Substantia nigra (tissue), 51 donors: ENCODE measurements at places on chromosomes 3 and 15.
A peak's percentile ranks its signal among the peaks of the same experiment; 100 is the strongest.

GRCh38 chr15:62569460-62570404 lies 404.6 kb upstream of the C2CD4B start:
- no peak for DNase-seq

DNA sequence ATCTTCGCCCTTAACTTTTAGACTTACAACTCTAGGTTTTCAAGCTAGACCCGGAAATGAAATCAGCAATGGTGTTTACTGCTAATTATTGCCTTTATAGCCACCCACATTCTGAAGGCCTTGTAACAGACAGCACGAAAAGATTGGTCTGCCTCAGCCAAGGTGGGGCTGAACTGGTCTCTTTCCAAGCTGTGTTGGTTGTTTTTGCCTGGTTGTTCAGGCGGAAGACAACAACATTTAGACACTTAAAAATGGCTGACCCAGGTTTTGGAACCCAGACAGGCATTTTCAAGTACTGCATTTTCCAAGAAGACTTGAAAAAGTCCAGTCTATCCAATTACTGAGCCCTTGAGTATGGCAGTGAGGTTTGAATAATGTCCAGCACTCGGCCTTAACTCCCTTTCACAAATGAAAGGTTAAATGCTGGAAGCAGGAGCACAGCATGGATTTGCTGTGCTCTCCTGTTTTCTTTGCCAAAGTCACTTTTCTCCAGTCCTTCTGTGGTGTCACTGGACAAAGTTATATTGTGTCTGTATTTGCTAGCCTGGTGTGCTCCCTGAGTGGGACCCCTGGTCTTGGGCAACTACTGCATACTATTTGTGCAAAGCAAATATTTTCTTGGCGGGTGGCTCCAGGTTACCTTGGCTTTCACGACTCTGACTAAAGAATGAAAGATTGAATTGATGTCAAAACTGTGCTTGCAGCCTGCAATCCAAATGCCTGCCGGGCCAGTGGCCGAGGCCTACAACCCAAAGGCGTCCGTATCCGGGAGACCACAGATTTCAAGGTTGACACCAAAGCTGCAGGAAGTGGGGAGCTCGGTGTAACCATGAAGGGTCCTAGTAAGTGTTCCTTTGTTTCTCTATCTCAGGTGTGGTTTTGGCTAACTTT lies 93.5 kb downstream of the FLNB start:
- no peak for DNase-seq

DNA sequence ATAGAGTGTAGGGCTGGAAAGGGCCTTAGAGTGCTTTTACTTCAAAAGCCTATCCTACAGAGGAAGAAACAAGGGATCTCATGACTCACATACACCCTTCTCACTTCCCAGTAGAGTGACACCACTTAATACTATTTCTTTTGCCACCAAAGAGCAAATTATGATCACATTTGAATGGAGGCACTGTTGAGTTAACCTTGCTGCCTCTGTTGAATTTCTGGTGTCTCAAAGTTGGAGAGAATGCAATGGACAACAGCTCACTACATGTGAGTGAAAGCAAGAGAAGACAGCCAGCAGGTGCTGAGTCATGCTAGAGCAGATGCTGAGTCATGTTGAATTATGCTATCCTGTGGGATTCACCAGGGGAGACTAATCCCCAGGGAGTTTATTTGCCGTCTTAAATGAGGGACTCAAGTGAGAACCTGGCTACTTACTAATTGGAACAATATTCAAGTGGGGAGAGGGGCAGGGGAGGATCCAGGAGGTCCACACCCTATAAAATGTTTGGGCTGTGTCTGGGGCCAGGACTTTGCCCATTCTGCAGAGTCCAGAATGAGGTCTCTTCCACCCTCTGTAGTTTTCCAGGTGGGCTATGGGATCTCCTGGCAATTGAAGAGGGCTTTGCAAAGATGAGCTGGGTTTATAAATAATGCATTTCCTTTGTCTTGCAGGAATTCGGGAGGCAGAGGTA lies 35.8 kb downstream of the ST8SIA2 start:
- no peak for DNase-seq

GRCh38 chr3:160200353-160200752 lies 24.9 kb upstream of the C3orf80 start:
- no peak for DNase-seq

DNA sequence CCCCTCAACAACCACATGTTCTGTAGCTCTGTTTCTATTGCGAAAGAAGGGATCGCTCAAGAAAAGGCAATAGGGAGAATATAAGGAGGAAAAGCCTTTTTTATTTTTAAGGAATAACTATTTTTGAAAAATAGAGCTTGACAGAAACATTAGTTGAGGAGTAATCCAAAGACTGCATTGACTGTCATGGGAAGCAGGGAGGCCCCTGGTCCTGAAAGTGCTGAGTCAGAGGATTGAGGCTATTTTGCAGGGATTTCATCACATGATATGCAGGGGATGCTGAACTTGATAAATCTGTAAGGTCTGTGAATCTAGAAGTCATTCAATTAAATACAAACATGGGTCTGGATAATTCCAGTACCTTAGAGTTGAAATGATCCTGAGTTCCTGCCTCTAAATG lies 92.0 kb downstream of the MTHFS start:
- DNase-seq, result no peak

DNA sequence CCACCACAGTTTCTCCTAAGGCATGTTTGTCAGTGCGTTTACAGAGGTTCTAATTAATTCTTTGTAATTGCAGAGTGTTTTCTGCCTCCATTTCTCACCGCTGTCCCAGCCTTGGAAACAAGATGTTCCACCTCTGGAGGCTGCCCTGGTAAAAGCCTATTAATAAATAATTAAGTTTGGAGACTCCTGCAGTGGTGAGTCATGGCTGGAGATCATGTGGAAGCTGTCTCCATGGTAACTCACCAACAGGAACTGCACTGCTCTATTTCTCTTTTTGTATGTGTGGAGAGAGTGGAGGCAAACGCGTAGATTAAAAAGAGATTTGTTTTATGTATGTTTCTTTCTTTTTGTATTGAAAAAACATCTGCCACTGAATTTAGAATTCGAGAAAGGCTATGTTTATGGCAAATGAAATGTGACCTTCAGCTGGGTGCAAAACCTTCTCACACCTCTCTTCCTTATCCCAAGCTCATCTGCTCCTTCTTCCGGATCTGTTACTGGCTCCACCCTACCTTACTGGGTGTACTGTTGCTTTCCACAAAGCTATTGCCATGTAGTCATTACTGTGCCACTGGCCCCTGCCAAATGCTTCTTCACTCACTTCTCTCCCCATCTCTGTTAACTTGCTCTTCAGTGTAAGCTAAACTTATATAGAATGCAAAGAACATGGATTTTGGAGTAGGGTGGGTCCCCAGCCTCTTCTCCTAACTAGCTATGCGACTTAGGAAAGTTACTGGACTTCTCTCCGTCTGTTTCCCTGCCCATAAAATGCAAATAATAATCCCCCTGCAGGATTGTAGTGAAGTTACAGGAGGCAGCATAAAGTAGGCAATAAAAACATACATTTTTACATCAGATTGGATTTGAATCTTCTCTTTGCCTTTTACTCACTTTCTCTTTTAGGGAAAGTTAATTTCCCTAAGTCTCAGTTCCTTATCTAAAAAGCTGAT lies 778.5 kb downstream of the NTRK3 start:
- DNase-seq, result peak; percentile 32

DNA sequence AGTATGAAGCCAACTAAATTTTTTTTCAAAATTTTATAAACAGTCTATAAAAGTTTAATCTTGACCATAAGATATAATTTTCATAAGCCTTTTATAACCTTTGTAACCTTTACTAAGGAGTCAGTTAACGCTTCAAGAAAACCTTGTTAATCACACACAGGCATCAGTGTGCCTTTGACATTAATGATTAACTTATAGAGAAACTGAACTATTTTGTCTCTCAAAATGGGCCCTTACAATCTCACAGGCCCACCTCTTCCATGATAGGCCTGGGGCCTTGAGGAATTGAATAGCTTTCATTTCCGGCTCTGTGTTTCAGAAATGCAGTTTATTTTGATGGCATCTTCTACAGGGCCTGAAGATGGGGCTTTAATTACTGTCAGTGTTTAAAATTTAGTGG lies 70.1 kb downstream of the CD200 start:
- DNase-seq, result no peak

GRCh38 chr3:32303399-32303747 lies 64.9 kb downstream of the CMTM8 start:
- DNase-seq, result no peak

GRCh38 chr3:188906236-188906635 lies 265.5 kb upstream of the TPRG1 start:
- DNase-seq, result peak; percentile 8

- DNase-seq, result no peak
Observed at GRCh38 chr3:121648219-121648958, 12.3 kb downstream of the HCLS1 start.

- no peak for DNase-seq
Observed at GRCh38 chr3:197730200-197730599, 6.5 kb downstream of the RUBCN start.

DNA sequence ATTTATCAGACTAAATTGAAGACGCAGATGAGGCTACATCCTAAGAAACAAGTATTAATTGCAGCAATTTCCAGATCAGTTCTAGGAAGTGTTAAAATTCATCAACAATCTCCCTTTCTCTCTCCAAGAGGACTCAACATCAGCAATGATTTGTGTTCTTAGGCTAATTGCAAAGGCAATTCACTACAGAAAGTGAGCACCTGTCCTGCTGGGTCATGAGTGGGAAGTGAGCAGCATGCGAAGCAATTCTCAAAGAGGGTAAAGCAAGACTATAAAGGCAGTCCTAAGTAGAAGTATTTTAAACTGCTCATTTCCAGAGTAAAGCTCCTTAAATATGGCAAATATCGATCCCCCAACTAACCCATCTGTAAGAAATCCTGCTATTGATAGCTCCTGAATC lies 1191.0 kb upstream of the ALCAM start:
- DNase-seq, result no peak

- no peak for DNase-seq
Observed at GRCh38 chr15:65377976-65378366, at the start of gene IGDCC3. Gene IGDCC3 (minus strand): TSS chr15:65378002. CDS start chr15:65377788, 214 bp downstream.

DNA sequence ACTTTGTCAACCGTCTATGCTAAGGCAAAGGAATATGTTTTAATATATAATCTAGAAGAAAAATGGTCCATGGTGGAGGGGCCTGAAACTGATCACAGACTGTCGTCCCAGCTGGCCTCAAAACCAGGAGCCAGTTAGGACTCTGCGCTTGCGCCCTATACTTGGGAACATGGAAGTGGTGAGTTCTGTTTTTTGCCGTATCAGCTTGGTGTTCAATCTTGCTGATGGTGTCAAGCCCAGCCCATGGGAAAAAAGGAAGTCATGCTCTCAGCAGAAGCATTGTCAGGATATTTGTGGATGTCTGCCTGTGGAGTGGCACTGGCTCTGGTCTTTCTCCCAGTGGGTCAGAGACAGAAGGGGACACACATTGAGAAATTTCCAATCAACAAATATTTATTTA lies 342.0 kb upstream of the CTDSPL start:
- peak; percentile 20 for DNase-seq

GRCh38 chr3:196645096-196645495 lies 5.6 kb downstream of the NRROS start:
- no peak for DNase-seq

DNA sequence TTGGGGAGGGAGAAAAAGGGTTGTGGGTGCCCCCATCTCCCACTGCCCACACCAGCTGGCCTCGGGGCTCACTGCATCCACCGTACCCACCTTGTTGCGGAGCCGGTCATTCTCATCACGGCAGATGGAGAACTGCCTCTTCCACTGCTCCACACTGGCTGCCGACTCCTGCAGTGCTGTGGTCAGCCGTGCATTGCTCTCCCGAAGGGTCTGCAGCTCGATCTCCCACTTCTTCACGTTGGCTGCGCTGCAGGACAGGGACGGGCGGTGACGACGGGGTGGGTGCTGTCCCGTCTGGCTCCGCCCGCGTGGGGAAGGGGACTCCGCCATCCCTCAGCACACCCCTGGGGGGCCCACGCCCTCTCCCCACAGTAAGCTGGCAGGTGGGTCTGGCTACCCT lies 45.1 kb downstream of the WHAMM start:
- no peak for DNase-seq

- no peak for DNase-seq
Observed at GRCh38 chr3:8962226-8962861, 928 bp downstream of the RAD18 start.

DNA sequence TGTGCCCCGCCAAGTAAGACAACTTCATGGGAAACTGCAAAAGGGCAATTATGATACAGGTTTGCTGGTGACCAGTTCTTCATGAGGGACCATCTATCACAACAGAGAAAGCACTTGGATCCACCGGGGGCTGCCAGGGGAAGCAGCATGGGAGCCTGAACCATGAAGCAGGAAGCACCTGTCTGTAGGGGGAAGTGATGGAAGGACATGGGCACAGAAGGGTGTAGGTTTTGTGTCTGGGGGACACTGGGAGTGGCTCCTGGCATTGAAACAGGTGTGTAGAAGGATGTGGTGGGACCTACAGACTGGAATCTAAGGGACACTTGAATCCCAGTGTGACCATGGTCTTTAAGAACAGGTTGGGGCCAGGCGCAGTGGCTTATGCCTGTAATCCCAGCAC lies 22.6 kb downstream of the MKRN2 start:
- DNase-seq, result no peak

- DNase-seq, result no peak
Observed at GRCh38 chr15:77295446-77295845, 124.5 kb downstream of the PEAK1 start.

GRCh38 chr15:75123395-75123794 lies 78.3 kb upstream of the C15orf39 start:
- DNase-seq, result no peak

DNA sequence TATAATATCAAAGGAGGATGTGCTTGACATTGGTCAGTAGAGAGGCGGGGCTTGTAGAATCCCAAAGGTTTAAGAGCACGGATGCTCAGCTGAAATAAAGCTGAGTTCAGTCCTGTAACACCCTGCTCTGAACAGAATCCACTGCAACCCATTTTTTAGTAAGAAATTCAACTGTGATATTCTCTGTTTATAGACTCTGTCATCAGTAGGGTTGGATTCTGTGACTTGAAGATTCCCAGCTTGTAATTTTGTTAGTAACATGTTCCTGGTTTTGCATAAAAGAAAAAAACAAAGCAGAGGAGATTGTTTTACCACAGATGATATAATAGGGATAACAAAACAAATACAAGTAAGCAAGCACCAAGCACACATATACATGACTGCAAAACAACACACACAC lies 324.6 kb upstream of the NR2F2 start:
- DNase-seq, result no peak

DNA sequence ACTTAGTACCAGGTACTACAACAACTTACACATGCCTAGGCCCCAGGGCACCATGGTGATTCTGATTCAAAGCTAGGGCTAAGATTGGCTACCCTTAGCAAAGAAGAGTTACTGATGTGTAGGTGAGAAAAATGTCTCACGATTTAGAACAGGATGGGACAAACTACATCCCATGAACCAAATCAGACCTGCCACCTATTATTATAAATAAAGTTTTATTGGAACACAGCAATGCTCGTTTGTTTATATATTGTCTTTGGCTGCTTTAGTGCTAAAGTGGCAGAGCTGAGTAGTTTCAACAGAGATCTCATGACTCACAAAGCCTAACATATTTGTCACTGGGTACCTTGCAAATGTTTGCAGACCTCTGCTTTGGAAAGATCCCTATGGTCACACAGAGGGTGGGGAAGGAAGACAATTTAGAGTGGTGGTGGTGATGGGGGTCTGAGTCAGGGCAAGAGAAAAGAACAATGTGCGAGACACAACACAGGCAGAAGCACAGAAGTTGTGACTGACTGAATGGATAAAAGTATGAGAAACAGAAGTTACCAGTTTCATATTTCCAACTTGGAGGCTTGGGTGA lies 770.6 kb upstream of the CFAP20DC start:
- no peak for DNase-seq
